ENCODE measurements at places on chromosomes 1 and 21. TPM values are rescaled to one million over a fixed set of nuclear protein-coding genes. Genes with fewer than 3 reads are reported as not detected.

NPHS2 gene
- total RNA-seq = not detected

DNA sequence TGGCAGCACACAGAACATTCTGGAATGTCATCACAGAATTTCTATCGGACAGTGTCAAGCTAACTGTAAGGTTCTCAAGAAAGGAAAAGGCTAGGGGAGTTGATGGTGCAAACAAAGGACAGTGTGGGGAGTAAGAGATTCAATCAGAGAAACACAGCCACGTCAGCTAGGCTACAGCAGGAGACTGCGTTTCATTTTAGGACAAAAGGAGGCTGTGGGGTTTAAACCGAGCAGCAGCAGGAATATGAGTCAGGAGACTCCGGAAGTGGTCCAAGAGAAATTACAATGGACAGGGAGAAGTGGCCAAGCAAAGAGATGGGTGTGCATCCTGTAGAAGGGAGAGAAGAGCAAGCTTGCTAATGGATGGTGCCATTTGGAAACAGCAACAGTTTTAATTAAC, 37.4 kb upstream of the C1orf198 start:
- DNase-seq = no peak

GRCh38 chr1:244662599-244662998, 9.7 kb downstream of the DESI2 start:
- no peak for DNase-seq

GRCh38 chr1:3674100-3675094, 22.1 kb downstream of the TP73 start:
- DNase-seq = no peak

DNA sequence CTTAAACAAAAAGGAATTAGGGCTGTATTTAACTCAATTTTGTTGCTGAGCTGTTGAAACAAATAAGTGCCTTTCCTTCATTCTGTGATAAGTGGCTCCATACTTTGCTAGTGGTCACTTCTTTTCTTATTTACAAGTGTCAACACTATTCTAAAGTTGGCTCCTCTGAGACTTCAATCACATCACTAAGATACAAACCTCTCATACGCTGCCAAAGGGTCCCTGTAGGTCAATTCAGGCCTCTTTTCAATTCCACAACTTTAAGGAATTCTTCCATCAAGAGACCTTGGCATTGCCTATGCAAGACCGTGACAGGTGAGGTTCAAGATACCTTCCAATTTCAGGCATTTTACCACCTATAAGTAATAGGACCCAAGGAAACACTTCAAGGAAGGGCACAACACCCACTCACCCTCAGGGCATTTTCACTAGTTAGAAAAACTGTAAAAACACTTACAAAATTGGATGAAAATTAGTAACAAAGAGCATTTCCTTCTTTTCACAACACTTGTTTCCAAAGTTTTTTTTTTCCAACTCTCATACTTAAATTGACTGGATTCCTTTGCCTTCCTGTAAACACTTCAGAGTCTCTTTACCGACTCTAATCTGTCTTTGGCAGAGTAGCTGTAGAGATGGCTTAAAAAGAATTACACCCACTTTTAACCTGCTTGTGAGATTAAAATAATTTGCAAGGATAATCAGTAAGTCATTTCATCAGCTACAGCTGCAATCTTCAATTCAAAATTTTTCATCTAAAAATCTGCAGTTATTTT, 24.5 kb downstream of the SERBP1 start:
- DNase-seq = no peak

- no peak for DNase-seq
Measured at GRCh38 chr1:172720339-172720738, 61.4 kb downstream of the FASLG start.

All from cardiac septum (tissue), 1 donor.